Activated naive CD8-positive, alpha-beta T cell treated with anti-CD3 and anti-CD28 coated beads, Interleukin-2, amount 50 U/mL, for 24 hours (primary cell): ENCODE measurements at places on chromosomes 16 and 17.
A peak's percentile ranks its signal among the peaks of the same experiment; 100 is the strongest.

- no peak overlapping the region for H3K27ac ChIP-seq
- no peaks in the 10 kb centered on the region for H3K36me3 ChIP-seq
- peaks cover 21% of the 10 kb centered on the region for H3K4me1 ChIP-seq
- no peak for DNase-seq
- no peak overlapping the region for H3K4me3 ChIP-seq
These were observed 85.9 kb downstream of the LITAF start for GRCh38 chr16:11500700-11501346.

DNA sequence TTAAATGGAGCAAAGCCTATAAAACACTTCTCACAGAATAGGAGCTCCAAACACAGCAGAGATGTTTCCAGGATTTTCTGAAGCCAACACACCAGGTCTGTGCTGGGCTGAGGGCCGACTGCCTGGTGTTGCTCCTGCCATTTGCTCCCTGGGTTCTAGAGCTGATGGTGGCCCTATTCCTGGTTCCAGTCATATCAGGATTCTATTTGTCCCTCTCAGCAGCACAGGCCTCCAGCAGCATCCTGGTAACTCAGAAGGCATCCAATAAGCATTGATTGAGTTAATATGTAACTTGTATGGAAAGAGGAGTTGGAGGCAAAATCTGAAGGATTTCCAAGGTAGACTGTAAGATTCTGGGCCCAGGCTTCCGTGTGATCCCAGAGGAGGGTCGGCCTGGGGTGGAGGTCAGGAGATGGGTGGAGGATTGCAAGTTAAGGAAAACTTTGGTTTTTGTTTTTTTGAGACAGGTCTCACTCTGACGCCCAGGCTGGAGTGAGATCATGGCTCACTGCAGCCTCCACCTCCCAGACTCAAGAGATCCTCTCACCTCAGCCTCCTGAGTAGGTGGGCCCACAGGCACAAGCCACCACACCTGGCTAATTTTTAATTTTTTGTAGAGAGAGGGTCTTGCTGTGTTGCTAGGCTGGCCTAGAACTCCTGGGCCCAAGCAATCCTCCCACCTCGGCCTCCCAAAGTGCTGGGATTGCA, 5.7 kb downstream of the NUPR1 start:
- DNase-seq: no peak
- H3K4me1 ChIP-seq: peaks cover 14% of the 10 kb centered on the region

DNA sequence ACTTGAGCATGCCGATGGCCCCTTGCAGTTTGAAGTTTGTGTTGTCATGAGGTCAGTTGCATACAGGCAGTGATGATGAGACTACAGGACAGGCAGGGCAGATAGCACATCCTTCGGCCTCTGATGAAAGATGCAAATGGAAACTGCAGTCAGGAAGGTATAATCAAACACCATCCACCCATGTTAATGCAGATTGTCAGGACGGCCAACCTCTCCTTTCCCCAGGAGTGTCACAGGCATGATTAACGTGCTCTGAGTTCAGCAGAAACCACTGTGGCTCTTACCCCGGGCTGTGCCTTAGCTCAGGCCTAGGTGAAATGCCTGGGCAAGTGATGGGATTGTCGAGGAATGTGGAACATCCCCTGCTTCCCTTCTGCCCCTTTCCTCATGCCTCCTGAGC, 893.5 kb upstream of the RBFOX1 start:
- H3K4me3 ChIP-seq: no peak overlapping the region
- no peak overlapping the region for H3K27ac ChIP-seq
- H3K36me3 ChIP-seq: no peaks in the 10 kb centered on the region
- no peaks in the 10 kb centered on the region for H3K4me1 ChIP-seq
- no peak for DNase-seq

- no peak overlapping the region for H3K27ac ChIP-seq
- peak; percentile 20 for DNase-seq
- H3K36me3 ChIP-seq: no peaks in the 10 kb centered on the region
- no peaks in the 10 kb centered on the region for H3K4me1 ChIP-seq
These were observed 5.9 kb upstream of the UBE2O start for GRCh38 chr17:76458580-76459490.

DNA sequence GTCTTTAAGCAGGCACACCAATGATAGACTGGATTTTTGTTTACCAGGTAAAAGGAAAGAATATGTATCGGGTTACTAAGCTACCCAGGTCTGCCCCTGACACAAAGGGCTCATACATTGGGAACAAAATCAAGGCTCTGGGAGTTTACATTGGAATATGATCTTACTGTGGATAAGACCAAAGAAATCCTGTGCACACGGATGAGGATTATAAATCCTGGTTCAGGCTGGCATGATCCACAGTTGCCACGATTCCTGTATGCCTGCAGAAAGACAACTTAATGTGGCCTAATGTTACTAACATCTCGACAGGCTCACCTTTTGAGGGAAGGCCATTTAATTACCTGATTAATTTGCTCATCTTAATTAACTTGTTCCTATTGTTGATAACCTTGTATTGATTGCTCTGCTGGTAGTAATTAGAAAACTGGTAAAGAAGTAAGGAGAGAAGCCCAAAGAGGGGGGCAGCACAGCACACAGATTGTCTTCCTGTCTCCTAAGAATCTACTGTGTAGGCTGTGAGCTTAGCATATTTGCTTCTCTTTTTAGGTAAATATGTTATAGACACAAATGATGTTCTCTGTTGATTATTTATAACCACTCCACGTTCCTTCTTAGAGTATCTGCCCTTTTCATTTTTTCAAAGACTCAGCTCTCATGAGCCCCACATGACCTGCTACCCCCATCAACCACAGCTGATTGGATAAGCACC, 51.0 kb upstream of the TOX3 start:
- no peak for DNase-seq
- H3K4me3 ChIP-seq: no peak overlapping the region
- H3K27me3 ChIP-seq: peaks cover 2% of the 10 kb centered on the region
- H3K36me3 ChIP-seq: no peaks in the 10 kb centered on the region

- H3K4me3 ChIP-seq: no peak overlapping the region
- no peak for DNase-seq
- H3K27ac ChIP-seq: no peak overlapping the region
These were observed 35.0 kb downstream of the MAPT start for GRCh38 chr17:45929344-45929743.

GRCh38 chr17:27217631-27218030, 76.3 kb upstream of the WSB1 start:
- H3K27me3 ChIP-seq: no peaks in the 10 kb centered on the region
- H3K27ac ChIP-seq: peak overlapping the region; percentile 46
- no peak for DNase-seq
- H3K4me3 ChIP-seq: no peak overlapping the region

DNA sequence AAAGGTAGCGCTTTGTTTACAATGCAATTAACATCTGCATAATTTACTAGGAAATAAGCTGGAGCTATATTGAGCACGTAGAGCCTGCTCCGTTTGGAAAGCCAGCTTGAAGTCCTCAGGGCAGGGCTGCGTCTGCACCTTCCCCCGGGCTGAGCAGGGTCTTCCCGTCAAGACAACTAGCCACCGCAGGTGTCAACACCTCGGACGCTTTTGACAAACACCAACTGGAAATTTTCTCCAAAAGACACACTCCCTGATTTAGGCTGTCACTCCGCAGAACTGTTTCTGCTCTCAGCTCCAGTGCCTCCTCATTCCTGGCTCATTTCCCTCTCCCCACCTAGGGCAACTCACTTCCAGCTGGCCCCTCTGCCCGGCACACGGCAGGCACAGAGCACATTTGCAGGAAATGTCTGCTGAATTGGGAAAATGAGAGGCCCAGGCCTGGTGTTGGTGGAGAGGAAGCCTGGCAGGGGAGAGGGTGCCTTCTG, 170.3 kb downstream of the MAF start:
- H3K36me3 ChIP-seq: no peaks in the 10 kb centered on the region
- H3K4me3 ChIP-seq: no peak overlapping the region
- peaks cover 2% of the 10 kb centered on the region for H3K27me3 ChIP-seq

- no peak for DNase-seq
- peaks cover 2% of the 10 kb centered on the region for H3K27me3 ChIP-seq
- peaks cover 23% of the 10 kb centered on the region for H3K4me1 ChIP-seq
- no peaks in the 10 kb centered on the region for H3K36me3 ChIP-seq
These were observed 70.4 kb downstream of the GNAO1 start for GRCh38 chr16:56261656-56262055.

- H3K36me3 ChIP-seq: peaks cover 3% of the 10 kb centered on the region
- no peak overlapping the region for H3K4me3 ChIP-seq
- peaks cover 2% of the 10 kb centered on the region for H3K4me1 ChIP-seq
- no peak overlapping the region for H3K27ac ChIP-seq
- DNase-seq: no peak
These were observed 5.0 kb upstream of the SLC38A8 start for GRCh38 chr16:84047626-84048025.

DNA sequence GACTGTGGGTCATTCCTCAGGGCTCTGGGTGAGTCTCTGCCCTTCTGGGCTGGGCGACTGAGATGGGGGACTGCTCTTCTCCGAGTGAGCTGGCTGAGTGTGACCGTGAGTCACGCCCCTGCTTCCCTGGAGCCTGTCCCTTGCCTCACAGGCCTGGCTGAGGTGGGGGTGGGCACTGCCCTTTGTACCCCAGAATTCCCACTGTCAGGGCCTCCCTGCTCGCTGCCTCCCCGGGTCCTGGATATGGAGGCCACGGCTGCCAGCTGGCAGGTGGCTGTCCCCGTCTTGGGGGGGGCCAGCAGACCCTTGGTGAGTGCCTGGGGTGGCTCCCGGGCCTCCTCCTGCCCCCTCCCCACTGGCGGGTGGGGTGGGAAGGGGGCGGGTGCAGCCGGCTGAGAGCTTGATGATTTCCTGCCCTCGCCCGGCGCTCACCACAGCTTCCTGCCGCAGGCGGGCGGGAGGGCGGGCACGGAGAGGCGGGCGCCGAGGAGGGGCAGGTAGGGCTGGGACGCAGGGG, at the start of gene LAT:
Gene LAT (plus strand): TSS at position 434 of the 517 bp plus-strand sequence. CDS start 366 bp downstream, outside the sequence.
- H3K36me3 ChIP-seq: peaks cover 68% of the 10 kb centered on the region
- peaks cover 42% of the 10 kb centered on the region for H3K4me1 ChIP-seq
- H3K27me3 ChIP-seq: no peaks in the 10 kb centered on the region
- peak within 1 kb of the TSS; percentile 84 for H3K4me3 ChIP-seq
- peak within 1 kb of the TSS; percentile 97 for H3K27ac ChIP-seq

GRCh38 chr17:20091174-20092029, 82.2 kb downstream of the SPECC1 start:
- no peak overlapping the region for H3K27ac ChIP-seq
- H3K4me1 ChIP-seq: peaks cover 5% of the 10 kb centered on the region
- H3K36me3 ChIP-seq: no peaks in the 10 kb centered on the region
- DNase-seq: no peak

DNA sequence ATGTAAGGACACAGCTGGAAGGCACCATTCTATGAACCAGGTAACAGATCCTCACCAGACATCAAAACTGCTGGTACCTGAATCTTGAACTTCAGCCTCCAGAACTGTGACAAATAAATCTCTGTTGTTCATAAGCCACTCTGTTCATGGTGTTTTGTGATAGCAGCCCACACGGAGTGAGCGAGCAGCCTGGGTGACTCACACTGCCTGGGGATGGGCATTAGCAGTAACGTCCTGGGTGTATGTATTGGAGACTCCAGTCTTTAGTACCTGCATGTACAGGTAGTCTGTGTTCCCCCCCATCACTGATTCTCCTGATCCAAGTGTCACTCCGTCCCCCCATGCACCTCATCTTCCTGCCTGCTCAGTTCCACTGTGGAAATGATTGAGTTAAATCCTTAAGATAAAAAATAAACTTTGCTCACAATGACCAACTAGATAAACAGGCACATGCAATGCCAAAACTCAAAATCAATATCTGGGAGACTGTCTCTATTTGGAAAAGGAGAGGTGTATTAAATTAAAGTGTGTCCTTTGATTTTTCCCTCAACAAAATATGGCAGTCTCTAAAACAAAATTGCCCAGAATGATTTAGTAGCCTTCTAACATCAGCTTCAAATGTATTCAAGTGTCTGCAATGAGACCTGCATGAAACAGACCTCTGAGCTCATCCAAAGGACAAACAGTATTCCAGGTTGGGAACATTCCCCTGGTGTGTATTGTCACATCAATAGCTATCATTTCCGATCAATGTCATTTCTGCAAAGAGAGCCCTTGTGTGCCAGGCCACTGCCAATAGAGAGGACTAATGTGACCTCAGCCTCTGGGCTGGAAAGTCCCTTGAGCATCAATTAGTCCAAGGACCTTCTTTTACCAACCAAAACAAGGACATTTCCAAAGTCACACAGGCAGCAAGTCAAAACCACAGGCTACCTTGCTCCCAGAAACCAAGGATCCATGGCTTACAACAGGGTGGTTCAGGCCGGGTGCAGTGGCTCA, 12.2 kb upstream of the VAT1L start:
- no peak overlapping the region for H3K4me3 ChIP-seq
- H3K27me3 ChIP-seq: peaks cover 4% of the 10 kb centered on the region
- no peak overlapping the region for H3K27ac ChIP-seq
- no peak for DNase-seq
- H3K36me3 ChIP-seq: no peaks in the 10 kb centered on the region

- no peaks in the 10 kb centered on the region for H3K36me3 ChIP-seq
- H3K4me3 ChIP-seq: no peak overlapping the region
- DNase-seq: no peak
- H3K27ac ChIP-seq: no peak overlapping the region
These were observed 48.1 kb upstream of the IRX6 start for GRCh38 chr16:55275869-55276268.

GRCh38 chr16:80191928-80192327, 348.9 kb upstream of the DYNLRB2 start:
- H3K4me3 ChIP-seq: no peak overlapping the region
- no peak overlapping the region for H3K27ac ChIP-seq
- no peaks in the 10 kb centered on the region for H3K36me3 ChIP-seq
- no peak for DNase-seq

- H3K27me3 ChIP-seq: no peaks in the 10 kb centered on the region
- peaks cover 50% of the 10 kb centered on the region for H3K4me1 ChIP-seq
- H3K4me3 ChIP-seq: peak overlapping the region; percentile 93
- no peak for DNase-seq
- peaks cover 18% of the 10 kb centered on the region for H3K36me3 ChIP-seq
- H3K27ac ChIP-seq: peak overlapping the region; percentile 89
These were observed 1.4 kb downstream of the PPP1R9B start for GRCh38 chr17:50149091-50149416.

- no peak overlapping the region for H3K27ac ChIP-seq
- no peak overlapping the region for H3K4me3 ChIP-seq
- peaks cover 14% of the 10 kb centered on the region for H3K4me1 ChIP-seq
- no peaks in the 10 kb centered on the region for H3K27me3 ChIP-seq
- no peaks in the 10 kb centered on the region for H3K36me3 ChIP-seq
These were observed 103.8 kb downstream of the SSH2 start for GRCh38 chr17:29826114-29826692.

GRCh38 chr16:9434659-9435058, 343.2 kb downstream of the HAPSTR1 start:
- no peaks in the 10 kb centered on the region for H3K4me1 ChIP-seq
- DNase-seq: no peak
- H3K27me3 ChIP-seq: peaks cover 7% of the 10 kb centered on the region
- H3K36me3 ChIP-seq: no peaks in the 10 kb centered on the region

- H3K27me3 ChIP-seq: no peaks in the 10 kb centered on the region
- peaks cover 12% of the 10 kb centered on the region for H3K36me3 ChIP-seq
- peak overlapping the region; percentile 70 for H3K4me3 ChIP-seq
- DNase-seq: no peak
These were observed 1.5 kb downstream of the MXRA7 start for GRCh38 chr17:76709077-76709950.

- H3K4me3 ChIP-seq: no peak overlapping the region
- peaks cover 12% of the 10 kb centered on the region for H3K4me1 ChIP-seq
- no peaks in the 10 kb centered on the region for H3K36me3 ChIP-seq
- DNase-seq: no peak
These were observed 17.2 kb upstream of the TMEM98 start for GRCh38 chr17:32910769-32911168.
